ENCODE measurements at places on chromosomes 16 and 17.

- no peak for DNase-seq
Measured at GRCh38 chr16:81036751-81037350, 1.2 kb downstream of the ATMIN start.

DNA sequence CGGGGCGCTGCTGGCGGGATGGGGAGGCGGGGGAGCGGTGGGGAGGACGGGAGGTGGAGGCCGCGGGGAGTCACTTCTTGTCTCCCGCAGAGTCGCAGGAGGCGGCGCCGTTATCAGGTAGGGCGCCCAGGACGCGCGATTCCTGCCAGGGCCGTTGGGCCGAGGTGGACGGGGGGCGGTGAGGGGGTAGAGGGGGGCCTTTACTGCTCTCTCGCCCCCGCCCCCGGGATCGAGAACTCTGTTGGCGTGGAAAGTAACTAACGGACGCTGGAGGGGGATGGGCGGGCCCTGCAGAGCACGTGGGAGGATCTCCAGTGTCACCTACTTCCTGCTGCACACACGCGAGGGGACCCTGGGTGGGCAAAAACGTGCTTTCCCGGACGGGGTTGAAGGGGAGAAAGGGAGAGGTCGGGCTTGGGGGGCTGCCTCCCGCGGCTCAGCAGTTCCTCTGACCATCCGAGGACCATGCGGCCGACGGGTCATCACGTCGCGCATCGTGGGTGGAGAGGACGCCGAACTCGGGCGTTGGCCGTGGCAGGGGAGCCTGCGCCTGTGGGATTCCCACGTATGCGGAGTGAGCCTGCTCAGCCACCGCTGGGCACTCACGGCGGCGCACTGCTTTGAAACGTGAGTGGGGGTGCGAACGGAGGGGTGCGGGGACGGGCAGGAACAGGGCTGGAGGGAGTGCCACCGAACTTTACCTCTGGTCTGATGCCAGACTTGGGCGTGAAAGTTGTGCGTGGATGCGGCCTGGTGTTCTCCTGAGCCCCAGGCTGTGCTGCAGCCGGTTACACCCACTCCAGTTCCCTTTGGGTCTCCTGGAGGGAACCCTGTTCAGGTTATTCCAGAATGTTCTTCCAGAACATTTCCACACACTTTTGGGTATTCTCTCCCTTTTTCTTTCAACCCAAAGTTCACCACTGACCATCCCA, 569 bp downstream of the PRSS21 start:
- DNase-seq = no peak

DNA sequence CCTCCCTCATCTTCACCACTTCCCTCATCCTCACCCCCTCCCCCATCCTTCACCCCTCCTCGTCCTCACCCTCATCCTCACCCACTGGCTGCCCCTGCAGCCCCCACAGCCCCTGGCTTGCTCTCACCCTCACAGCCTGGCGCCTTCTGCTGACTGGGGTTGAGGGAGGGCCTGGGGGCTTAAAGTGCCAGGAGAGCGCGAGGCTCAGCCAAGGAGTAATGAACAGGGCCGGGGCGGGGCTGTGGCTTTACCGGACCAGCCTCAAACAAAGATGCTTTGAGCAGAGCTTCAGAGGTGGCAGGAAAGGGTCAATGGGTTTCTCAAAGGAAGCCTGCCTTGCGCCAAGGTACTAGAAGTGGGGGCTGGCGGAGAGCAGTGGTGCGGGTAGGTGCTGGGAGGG, at the start of gene PRSS33:
Gene PRSS33 (minus strand): TSS at position 155 of the 400 bp plus-strand sequence. CDS start 1,013 bp downstream, outside the sequence.
- no peak for DNase-seq

GRCh38 chr16:24853830-24854229, 8.1 kb downstream of the SLC5A11 start:
- no peak for DNase-seq

DNA sequence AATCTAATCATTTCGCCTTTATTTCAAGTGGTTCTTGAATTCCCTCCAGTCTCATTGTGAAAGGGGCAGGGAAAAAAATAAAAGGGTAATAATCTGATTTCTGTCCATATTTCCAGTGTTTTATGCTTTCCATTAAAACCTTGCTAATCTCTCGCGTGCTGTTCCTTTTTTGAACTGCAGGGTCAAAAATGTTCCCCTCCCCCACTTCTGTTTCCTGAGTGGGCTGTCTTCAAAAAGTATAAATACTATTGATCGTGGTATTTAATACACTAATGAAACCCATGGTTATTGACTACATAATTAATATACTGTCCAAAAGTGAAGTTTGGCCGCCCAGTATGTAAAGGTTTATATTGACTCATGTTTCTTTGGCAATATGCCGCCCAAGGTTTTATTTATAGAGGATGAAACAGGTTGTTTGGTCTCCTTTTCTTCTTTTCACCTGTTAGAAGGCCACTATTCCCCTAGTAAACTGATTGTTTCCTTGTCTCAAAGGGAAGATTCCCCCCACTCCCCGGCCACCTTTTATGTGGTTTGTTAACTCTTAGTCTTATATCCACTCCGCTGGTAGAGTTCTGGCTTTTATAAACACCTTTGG, 69.7 kb downstream of the RPA1 start:
- no peak for DNase-seq

DNA sequence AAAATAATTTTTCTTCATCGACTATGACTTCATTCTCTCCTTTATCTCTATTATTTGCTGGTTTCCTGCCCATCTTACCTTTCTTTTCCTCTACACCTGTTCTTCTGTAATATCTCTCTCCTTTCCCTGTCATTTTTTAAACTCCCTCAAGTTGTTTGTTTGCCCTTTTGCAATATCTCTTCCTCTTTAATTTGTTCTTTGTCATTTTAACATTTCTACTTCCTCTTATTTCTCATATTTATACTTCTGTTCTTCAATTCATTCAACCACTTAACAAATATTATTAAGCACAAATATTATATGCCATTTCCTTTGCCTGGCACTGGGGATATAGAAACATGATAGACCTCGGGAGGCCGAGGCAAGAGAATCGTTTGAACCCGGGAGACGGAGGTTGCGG, 22.6 kb downstream of the MAP3K3 start:
- DNase-seq = no peak

DNA sequence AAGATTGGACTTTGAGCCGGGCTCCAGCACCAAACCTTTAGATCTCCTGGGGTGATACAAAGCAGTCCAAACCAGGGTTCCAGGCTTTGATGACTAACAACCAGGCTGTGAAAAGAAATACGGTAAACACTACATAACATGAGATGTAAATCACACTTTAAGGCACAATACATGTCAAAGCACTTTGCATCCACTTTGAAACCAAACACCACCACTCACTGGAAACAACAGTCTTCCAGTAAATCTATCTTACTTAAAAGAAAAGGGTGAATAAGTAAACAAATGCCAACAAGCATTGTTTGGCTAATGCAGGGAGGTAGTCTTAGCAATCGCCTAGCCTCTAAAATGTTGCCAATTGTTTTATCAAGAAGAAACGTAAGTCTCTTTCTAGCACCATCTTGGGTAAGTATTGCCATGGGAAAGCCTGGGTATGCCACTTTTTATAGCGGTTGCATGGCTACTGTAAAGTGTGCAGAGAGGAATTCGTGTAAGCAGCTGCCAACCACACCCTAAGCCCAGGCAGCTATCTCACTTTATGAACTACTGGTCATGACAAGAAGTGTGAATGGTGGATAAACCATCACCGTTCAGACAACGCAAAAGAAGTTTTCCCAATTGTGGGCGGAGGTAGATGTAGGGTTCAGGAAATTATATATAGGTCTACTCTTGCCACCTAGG, 267.4 kb upstream of the PSMD7 start:
- DNase-seq = no peak

GRCh38 chr17:16952401-16952800, 19.5 kb downstream of the TNFRSF13B start:
- DNase-seq = no peak

DNA sequence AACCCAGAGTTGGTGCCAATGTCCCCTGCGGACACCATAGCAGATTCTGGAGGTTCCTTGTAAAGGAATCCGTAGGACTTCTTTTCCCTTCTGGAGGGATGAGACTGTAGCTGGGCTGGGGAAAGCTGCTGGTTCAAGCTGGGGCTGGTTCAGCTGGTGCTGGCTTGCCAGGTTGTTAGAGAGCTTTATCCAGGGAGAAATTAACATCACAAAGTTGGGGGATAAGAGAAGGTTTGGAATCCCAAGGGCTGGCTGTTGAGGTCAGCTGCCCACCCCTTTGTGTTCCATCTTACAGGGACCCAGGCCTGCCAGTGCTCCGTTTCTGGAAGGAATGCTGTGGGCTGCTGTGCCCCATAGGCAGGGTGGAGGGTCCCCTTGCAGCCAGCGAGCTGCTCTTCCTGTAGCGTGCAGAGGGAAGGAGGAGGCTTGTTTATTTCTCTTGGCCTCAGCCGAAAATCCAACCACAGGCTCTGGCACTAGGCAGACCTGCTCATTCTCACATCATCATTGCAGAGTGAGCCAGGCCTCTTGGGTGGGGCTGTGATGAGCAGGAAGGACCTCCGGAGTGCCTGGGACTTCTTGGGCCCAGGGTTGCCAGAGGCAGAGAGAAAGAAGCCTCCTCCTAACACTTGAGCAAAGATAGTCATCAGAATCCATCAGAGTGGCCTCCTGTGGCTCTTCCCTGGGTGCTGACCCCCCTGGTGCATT, 251.1 kb downstream of the SEC14L1 start:
- no peak for DNase-seq

DNA sequence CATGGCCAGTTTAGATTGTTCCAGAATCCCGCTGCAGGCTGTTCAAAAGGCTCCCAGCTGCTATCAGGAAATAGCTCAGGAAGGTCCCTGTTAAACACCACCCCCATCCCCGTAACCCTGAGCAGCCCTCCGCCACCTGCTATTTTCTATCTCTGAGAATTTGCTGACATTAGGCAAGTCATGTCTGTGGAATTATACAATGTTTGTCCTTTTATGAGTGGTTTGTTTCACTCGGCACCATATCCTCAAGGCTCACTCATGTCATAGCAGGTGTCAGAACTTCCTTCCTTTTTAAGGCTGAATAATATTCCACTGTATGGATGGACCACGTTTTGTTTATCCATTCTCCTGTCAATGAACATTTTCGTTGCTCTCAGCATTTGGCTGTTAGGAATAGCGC, 164.3 kb upstream of the FOXF1 start:
- DNase-seq = no peak

DNA sequence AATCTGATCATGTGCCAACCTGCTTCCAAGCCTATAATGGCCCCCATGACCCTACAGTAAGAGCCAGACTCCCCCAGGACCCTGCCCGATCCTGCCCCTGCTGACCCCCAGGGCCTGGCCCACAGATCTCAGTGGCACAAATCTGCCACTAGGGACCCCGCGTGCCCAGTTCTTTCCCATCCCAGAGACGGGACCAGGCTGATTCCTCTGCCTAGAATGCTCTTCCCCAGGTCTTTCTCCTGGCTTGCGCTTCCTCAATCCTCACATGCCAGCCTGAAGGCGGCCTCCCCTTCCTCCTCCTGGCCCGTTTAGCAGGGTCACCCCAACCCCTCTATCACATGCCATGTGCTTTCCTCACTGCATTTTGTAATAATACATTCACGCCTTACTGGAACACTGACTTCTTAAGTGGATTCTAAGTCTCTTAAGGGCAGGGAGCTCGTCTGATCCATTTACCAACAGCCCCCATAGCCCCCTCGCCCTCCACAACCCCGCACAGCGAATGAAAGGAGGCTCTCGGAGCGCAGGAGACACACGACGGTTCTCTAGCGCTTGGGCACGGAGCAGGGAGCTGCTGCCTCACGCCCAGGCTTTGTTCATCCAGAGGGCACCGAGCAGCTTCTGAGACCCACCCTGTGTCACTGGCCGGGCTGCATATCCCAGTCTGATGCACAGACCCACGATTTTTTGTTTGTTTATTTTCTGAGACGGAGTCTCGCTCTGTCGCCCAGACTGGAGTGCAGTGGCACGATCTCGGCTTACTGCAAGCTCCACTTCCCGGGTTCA, 1.2 kb downstream of the TRIM65 start:
- DNase-seq = no peak

GRCh38 chr17:49901460-49902331, 53.8 kb upstream of the TAC4 start:
- DNase-seq = no peak

GRCh38 chr16:81693041-81693743, 85.9 kb upstream of the PLCG2 start:
- DNase-seq = no peak

- DNase-seq = no peak
Measured at GRCh38 chr16:70593544-70593943, 52.8 kb upstream of the IL34 start.

DNA sequence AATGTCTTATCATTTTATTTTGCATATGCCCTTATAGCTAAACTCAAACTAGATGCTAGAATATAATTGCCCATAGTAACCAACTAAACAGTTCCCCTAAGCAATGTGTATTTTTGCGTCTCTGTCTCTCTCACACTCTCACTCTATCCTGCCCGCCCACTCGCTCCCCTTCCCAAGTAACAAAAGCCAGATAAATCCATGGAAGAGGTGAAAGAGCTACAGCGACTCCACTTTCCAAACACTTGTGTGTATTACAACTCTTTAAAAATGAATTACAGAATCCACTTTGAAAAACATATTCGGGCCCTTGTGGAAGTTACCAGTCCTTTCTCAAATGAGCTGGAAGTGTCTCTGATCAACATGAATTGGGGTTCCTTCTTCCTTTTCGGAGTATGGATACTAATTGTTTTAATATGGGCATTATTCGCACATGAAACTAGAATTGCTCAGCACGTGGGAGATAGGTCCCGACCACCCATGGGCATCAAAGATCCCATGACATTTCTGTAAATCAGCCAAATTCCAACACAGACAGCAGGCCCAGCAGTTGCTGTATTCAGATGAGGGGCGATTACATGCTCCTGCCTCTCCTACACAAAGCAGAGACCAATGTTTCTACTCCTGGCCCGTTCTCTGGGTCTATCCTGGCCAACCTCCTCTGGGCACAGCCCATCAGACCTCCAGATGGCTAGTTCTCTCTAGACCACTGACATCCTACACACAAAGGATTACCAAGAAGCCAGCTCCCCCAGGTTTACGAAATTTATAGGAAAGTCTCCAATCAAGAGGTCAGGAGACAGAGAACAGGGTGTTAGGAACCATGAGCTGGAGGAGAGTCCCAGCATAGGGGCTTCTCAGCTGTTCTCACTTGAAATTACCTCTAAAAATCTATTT, 121.5 kb downstream of the ZFHX3 start:
- DNase-seq = no peak

GRCh38 chr16:66858740-66859396, 14.7 kb downstream of the CA7 start:
- DNase-seq = no peak

GRCh38 chr17:74453665-74454196, 12.7 kb upstream of the CD300A start:
- DNase-seq = peak; percentile 37

GRCh38 chr16:29662000-29662728, 883 bp upstream of the SPN start:
- DNase-seq = no peak

DNA sequence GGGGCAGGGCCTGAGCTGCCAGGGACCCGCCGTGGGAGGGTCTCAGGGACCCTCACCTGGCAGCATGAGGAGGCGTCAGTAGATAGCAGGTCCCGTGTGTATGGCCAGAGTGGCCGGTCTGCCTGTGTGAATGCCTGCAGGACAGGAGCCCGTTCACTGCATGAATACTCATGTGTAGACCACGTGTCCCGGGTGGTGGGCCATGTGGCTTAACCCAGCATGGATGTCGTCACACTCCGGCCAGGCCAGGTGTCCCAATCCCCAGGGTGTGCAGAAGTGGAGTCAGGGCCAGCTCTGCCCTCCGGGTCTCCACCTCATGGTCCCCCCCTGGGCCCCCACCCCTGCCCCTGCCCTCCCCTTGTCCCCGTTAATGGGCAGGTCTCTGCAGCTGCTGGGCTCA, 53.7 kb downstream of the BAHCC1 start:
- no peak for DNase-seq
